SJSA1 (cell line): ENCODE measurements at places on chromosomes 2 and 18. TPM values are rescaled to one million over a fixed set of nuclear protein-coding genes. Genes with fewer than 3 reads are reported as not detected.

The RETREG2 gene
- total RNA-seq = 37.6 and 45.8 TPM in 2 replicates

The KCTD1 gene
- total RNA-seq = 10.8 and 11.9 TPM in 2 replicates

DNA sequence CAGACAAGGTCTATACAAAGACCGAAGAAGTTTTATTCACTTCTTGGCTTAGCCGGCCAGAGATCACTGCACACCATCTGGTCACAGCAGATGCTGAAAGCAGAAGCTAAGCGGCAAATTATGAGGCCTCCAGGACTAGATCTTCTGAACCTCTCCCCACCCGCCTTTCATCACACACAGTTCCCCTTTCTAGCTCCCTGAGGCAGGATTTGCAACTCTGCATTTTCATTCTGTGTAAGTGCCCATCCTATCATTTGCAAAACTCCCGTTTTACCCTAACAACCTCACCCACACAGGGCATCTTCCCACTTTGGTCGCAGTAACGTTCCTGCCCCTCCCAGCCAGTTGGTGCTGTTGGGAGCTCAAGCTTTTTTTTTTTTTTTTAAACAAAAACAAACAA, 3.1 kb upstream of the MOB1A start:
- no peak overlapping the region for H3K27ac ChIP-seq
- no peak overlapping the region for H3K4me3 ChIP-seq
- H3K36me3 ChIP-seq = peaks cover 9% of the 10 kb centered on the region
- H3K27me3 ChIP-seq = no peaks in the 10 kb centered on the region
- no peak for DNase-seq
- H3K4me1 ChIP-seq = peaks cover 4% of the 10 kb centered on the region; the same call in 1 of the 2 replicates

DNA sequence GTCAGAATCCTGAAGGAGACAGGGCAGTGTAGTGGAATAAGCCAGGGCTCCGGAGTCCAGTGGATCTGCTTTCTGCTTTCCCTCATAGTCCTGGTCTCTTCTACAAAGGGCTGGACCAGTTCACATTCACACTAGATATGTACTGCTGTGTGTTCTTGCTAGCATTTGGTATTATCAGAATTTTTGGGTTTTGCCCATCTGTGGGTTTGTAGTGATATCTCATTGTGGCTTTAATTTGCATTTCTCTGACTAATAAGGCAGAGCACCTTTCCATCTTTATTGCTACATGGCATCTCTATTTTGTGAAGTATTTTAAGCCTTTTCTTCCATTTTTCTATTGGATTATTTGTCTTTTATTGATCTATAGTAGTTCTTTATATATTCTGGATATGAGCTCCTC, 114.8 kb downstream of the DIS3L2 start:
- H3K4me3 ChIP-seq = no peak overlapping the region
- H3K27ac ChIP-seq = no peak overlapping the region
- H3K4me1 ChIP-seq = no peaks in the 10 kb centered on the region
- H3K27me3 ChIP-seq = no peaks in the 10 kb centered on the region

DNA sequence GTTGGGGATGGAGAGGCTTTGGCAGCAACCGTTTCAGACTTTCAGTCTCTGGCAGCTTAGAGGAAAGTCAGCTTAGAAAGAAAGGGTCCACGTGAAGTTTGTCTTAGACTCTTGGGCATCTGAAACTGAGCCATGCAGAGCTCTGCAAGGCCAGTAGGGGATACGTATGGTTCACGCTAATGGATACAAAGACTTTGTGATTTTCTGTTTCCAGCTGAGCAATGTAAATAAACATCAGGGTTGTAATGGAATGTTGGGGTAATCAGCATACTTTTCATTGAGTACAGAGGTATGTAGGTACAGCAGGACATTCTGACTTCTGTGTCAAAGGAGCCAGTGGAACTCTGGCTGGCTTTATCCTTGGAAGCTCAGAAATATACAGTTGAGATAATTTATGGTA, 31.0 kb downstream of the RALB start:
- peak; percentile 63 for DNase-seq
- H3K4me1 ChIP-seq = peaks cover 32% of the 10 kb centered on the region

DNA sequence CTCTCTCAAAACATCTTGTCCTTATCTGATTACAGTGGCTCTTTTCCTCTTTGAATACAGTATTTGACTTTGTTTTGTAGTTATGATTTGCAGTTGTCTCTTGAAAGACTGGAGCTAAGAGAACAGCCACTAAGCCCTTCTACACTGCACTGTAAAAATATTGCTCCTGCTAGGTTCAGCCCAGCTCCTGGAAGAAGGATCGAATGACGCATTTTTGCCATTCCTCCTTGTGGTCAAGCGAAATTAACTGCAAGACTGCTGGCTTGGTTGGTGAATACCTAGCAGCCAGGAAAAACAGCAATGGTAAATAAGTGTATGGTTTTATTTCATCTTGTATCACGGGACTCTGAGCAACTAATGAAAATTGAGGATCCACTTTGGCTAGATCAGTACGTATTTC, 407.8 kb upstream of the CDH2 start:
- no peaks in the 10 kb centered on the region for H3K27me3 ChIP-seq
- H3K36me3 ChIP-seq = no peaks in the 10 kb centered on the region
- H3K4me3 ChIP-seq = no peak overlapping the region
- H3K27ac ChIP-seq = no peak overlapping the region
